ENCODE measurements at places on chromosomes 2 and 18.

DNA sequence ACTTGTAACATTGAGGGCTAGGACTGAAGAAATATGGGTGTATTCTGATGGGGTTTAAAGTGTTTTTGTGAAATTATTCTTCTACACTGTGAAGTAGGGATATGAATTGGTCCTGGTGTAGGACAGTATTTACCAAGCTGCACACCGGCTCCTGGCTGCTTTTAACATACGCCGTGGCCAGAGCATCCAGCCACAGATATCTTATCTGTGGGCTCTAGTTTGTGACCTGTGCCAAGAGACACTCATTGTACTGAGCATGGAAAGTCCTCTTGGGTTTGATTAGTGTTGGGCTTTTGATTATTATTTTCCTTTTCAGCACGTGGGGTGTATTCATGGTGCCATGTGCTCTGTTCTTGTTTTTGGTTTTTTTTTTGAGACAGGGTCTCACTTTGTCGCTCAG lies 8.0 kb downstream of the USP39 start:
- DNase-seq = no peak

GRCh38 chr2:26456440-26457250 lies 21.3 kb downstream of the OTOF start:
- peak; percentile 70 for DNase-seq

DNA sequence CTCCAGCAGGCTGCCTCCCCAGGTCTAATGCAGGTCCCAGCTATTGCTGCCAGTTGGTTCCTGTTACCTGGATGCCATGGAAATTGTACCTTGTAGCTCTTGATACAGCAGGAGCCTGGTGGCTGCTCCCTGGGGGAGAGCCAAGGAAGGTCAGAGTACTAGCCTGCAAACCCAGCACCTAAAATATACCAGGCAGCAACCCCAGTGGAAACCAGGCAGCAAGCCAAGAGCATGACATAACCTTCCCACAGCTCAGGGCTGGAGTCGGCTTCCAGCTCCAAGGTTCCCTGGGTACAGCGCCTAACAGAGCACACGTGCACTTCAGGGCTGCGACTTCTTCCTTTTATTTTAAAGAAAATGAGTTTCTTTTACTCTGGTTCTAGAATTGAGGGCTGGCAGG lies 30.3 kb downstream of the TNP1 start:
- no peak for DNase-seq

DNA sequence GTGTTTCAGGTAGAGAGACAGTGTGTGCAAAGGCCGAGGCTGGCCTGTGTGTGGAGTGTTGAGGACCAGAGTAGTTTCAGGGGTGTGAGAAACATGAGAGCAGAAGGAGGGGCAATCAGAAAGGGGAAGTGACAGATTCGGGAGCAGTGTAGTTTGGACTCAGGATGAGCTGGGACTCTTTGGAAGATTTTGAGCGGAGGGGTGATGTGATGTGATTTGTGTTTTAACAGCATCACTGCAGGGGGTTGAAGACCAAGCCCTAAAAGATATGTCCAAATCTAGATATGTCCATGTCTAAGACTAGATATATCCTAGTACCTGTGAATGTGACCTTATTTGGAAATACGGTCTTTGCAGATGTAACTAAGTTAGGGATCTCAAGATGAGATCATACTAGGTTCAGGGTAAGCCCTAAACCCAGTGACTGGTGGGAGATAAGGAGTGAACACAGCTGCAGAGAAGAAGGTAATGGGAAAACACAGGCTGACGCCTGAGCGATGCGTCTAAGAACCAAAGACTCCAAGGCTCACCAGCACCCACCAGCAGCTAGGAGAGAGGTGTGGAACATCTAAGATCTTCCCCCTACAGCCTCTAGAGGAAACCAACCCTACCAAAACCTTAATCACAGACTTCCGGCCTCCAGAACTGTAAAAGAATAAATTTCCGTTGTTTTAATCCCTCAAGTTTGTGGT lies 38.5 kb upstream of the MYO3B start:
- no peak for DNase-seq

DNA sequence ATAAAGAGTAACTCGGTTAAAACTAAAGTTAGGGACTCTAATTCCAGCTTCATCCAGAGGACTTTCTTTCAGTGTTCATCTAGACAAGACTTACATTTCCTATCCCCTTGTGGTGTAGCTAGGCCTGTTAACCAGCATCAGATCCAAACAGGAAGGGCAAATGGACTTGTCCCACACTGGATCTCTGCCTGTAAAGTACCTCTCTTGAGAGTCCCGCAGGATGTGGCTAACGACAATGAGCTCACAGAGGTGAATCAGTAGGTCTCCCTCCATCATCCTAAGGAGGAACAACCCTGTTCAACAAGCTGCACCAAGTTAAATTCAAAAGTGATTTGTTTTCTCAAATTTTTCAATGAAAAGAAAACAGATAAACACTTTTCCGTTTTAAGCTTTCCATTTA lies 412.3 kb upstream of the RGPD4 start:
- no peak for DNase-seq

- DNase-seq = no peak
These were observed 213 bp downstream of the DOK6 start for GRCh38 chr18:69400976-69401225.

GRCh38 chr2:67085146-67085545 lies 312.0 kb upstream of the ETAA1 start:
- no peak for DNase-seq

DNA sequence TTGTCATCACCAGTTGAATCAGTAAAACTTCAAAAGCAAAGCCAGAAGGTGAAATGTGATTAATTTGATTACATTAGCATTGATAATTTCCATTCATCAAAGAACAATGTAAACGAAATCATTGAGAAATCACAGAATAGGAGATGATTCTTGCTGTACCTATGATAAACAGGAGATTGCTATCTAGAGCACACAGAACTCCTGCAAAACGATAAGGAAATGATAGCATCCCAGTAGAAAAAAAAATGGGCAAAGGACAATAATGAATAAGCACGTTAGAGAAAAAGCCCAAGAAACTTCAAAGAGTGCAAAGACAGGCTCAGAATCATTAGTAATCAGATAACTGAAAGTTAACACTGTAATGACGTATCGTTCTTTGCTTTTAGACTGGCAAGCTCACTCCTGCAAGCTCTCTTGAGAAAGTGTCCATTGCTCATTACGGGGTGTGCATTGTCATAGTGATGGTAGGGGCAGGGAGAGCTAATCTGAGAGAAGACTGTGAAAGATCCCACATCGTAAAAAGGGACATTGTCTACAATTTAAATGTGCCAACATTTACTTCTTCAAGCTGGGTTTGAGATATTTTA lies 143.6 kb downstream of the SPP2 start:
- DNase-seq = no peak

GRCh38 chr18:78855188-78855587 lies 124.4 kb upstream of the SALL3 start:
- peak; percentile 70 for DNase-seq

GRCh38 chr2:12363138-12363537 lies 353.6 kb upstream of the TRIB2 start:
- no peak for DNase-seq

- no peak for DNase-seq
These were observed 364.9 kb upstream of the TMEFF2 start for GRCh38 chr2:192559587-192559986.

GRCh38 chr18:66046032-66046602 lies 295.3 kb downstream of the CDH7 start:
- DNase-seq = no peak

- DNase-seq = no peak
These were observed 316.4 kb downstream of the RND3 start for GRCh38 chr2:150171065-150171548.

GRCh38 chr2:29456429-29456828 lies 341.2 kb downstream of the CLIP4 start:
- no peak for DNase-seq

GRCh38 chr2:190486037-190486623 lies 48.4 kb downstream of the NEMP2 start:
- no peak for DNase-seq

DNA sequence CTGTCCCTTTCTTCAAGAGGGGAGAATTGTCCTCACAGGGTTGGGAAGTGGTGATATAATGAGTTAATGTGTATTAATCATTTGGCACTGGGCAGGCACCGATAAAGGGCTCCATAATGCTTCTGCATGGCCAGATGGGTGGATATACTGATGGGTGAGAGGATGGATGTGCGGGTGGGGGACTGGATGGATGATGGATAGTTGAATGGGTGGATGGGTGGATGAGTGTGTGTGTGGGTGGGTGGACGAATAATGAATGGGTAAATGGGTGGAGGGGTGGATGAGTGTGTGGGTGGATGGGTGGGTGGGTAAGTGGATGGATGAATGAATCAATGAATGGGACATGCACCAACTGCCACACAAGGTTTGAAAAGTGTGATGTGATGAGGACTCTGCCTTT lies 127.2 kb downstream of the ACKR3 start:
- no peak for DNase-seq

DNA sequence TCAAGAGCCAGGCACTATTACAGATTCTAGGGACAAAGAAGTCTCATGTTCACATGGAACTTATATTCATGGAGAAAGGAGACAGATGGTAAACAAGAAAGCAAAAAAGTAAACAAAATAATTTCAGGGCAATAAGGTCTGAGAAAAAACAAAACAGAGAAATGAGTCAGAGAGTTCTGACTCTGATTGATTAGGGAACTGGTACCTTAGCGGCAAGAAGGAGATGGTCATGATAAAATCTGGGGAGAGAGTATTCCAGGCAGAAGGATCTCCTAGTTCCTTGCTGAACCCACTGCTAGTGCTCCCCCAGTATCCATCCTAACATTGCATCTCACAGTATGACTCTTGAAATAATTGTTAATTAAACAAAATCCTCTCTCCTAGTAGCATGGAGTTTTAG lies 161.8 kb upstream of the KLF7 start:
- no peak for DNase-seq

DNA sequence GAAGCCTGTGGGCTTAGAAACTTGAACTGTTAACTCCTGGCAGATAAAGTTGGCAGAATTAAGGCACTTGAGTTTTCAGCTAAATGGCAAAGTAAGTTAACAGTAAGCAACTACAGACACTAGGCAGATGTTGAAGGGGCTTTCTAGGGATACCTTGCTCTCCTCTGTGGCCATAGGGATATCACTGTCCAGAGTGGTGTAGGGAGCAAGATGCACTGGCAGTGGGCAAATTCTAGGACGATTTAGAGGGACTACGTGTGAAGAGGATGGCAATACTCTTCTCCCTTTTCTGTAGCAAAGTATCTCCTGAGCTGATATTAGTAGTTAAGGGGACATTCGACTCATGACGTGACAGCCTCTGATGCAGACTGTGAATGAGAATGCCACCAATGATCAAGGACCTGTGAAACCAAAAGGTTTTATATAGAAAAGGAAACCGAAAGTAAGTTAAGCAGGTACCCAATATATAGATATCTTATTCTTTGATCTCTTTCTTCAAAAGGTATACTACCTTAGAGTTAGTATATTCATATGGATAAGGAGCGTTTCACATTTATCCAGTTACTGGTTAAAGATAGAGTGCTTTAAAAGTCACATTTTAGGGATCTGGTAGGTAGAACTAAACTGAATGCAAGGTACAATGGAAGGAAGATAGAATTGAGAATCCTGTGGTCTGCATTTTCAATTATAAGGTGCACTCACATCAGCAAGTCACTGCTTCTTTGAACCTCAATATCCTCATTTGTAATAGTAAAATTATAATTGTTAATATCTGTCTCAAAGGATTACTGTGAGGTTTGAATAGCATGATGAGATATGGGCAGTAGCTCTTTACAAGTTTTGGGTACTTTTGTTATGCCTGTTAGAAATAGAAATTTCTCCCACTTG lies 106.4 kb downstream of the KCNH7 start:
- DNase-seq = no peak

DNA sequence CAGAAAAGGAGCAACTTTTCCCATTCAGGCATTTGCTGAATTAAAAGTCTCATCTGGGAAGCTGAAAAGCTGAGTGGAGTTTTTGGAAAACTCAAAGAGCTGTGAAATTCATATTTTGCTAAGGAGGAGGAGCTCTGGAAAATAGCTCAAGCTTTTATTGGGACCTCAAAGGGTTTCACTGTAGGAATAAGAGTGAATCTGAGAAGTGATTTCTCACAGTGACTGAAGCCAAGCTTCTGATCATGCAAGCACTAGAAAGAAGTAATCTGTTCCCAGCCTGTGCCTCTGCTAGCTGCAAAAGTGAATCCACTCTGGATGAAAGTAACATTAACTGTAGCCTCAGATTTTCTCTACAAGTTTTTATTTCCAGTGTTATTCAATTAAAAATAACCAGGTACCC lies 283.3 kb downstream of the PTPRM start:
- no peak for DNase-seq

- no peak for DNase-seq
These were observed 133.1 kb downstream of the NCKAP5 start for GRCh38 chr2:133434959-133435668.

- DNase-seq = no peak
These were observed 46.8 kb downstream of the TMEM131 start for GRCh38 chr2:97948926-97949325.

DNA sequence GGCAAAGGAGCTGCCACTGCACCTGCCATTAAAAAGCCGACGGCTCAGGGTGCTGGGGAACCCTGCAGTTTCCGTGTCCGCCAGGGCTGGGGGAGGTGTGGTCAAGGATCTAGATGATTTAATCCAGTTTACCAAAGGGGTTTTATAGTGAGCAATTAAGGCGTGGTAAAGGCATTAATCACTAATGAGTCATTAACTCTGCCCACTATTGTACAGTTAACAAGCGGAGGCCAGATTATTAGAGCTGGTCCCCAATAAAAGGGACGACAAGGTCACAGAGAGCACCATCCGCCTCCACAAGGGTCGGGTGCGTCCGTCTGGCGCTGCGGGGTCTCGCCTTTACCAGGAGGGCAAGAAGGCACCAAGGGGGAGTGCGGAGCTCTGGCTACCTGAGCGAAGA lies 9.6 kb downstream of the RAX start:
- DNase-seq = no peak

DNA sequence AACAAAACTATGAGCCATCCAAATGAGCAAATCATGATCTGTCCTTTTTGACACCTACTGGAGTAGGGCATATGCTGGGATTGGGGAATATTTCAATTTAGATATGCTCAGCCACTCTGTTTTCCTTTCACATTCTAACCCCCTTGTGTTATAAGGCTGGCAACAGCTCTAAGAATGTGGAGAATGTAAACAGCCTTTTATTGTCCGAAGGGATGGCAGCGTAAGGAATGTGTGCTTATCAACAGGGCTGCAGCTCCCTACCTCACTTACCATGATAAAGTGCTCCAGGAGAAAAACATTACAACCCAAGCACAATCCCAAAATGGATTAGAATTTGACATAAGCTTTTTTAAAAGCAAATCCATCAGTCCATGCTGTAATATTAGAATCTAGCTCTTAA lies 2.2 kb downstream of the NXPH2 start:
- DNase-seq = no peak

- DNase-seq = no peak
These were observed 8.2 kb downstream of the CNNM3 start for GRCh38 chr2:96824079-96824870.

- DNase-seq = no peak
These were observed 9.8 kb upstream of the RUFY4 start for GRCh38 chr2:218059289-218059688.

GRCh38 chr2:236662231-236663185 lies 92.9 kb downstream of the ACKR3 start:
- peak; percentile 49 for DNase-seq

- DNase-seq = no peak
These were observed 461 bp downstream of the PRADC1 start for GRCh38 chr2:73232403-73233153.
